Endodermal cell (in vitro differentiated cells): ENCODE measurements at places on chromosomes 5 and 9.

GRCh38 chr9:489198-490197 lies 274.8 kb downstream of the DOCK8 start:
- DNase-seq = no peak

DNA sequence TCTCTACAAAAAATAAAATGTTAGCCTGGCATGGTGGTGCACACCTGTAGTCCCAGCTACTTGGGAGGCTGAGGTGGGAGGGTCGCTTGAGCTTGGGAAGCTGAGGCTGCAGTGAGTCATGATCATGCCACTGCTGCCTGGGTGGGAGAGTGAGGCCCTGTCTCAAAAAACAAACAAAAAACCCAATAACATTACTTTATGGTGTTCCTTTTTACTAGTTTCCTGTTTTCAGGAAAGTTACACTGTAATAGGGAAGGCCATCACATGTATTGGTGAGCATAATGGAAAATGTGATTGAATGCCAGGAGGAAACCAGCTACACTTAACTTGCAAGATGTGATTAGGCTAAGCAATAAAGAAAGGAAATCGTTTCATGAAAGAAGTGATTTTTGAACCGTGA lies 42.7 kb downstream of the SV2C start:
- no peak for DNase-seq

GRCh38 chr5:74636149-74636548 lies 4.4 kb downstream of the ENC1 start:
- no peak for DNase-seq

- DNase-seq = no peak
Observed at GRCh38 chr5:162654661-162655405, 587.3 kb downstream of the GABRG2 start.

DNA sequence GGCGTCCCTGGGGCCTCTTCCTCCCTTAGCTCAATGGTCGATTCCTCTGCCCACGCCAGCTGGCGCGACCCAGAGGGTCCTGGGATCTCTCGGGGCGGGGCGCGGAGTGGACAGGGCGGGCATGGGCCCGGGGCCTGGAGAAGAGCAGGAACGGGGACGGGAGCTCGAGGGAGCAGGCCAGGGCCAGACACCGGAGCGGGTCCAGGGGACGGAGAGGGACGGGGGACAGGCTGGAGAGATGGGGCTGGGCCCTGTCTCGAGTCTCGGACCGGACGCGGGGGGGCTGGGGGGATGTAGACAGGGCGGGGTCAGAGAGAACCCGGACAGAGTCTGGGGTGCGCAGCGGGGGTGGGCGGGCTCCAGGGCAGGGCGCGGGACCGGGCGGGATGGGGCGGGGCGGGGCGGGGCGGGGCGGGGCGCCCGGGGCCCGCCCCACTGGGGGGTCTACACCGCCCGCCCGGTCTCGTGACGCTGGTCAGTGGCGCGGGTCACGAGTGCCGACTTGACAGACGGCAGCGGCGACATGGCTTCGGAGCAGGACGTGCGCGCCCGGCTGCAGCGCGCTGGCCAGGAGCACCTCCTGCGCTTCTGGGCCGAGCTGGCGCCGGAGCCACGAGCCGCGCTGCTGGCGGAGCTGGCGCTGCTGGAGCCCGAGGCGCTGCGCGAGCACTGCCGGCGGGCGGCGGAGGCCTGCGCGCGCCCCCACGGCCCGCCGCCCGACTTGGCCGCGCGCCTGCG lies at the start of gene UAP1L1:
Gene UAP1L1 (plus strand): TSS at position 508 of the 738 bp plus-strand sequence. CDS start 16 bp downstream, at position 524.
- DNase-seq = peak; percentile 74

GRCh38 chr5:34688015-34688810 lies 32.1 kb downstream of the RAI14 start:
- no peak for DNase-seq

- no peak for DNase-seq
Observed at GRCh38 chr9:136309101-136309801, 5.4 kb upstream of the CCDC187 start.

DNA sequence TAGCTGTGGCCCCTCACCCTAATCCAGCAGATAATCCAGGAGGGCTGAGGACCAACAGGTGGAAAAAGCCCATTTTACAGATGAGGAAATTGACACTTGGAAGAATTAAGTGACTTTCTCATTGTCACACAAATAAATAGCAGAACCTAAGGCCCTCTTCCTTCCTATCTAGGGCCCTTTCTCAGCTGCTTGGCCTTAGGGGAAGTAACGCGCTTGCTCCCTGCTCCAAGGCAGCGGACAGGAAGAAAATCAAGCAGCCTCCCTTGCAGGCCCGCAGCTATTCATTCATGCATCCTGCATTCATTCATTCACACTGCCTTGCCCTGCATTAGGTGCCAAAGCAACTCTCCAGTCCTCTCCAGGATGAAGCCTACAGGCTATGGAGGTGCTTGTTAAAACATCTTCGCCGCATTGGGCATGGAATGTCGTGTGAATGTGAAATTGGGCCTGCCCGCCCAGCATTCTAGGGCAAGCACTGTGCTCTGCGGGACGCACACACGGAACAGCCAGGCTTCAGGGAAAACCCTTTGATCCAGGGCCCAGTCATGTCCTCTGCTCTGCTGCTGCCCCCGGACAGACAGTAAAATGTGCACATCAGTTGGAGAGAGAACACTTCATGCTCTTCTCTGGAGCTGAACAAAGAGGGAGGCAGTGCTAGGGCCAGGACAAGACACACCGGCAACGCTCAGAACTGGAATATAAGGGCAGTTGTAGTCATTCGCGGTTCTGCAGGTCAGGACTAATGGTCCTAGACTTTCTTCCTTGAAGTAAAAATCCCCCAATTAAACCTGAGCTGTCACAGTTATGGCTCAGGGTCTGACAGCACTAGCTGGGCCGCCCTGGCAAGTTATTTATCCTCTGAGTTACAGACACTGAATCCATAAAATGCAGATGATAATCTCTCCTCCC lies 166.0 kb downstream of the COL23A1 start:
- peak; percentile 43 for DNase-seq
